ENCODE measurements at places on chromosomes 12 and 14. TPM values are rescaled to one million over a fixed set of nuclear protein-coding genes. Genes with fewer than 3 reads are reported as not detected.

Gene PRH2
- total RNA-seq, result not detected

Gene SDS
- not detected for total RNA-seq

Gene DNAI7
- not detected for total RNA-seq

- DNase-seq, result no peak
- H3K27me3 ChIP-seq, result no peaks in the 10 kb centered on the region
- H3K4me3 ChIP-seq, result no peak overlapping the region
- no peaks in the 10 kb centered on the region for H3K36me3 ChIP-seq
Observed at GRCh38 chr14:50082308-50082742, 34.0 kb downstream of the VCPKMT start.

DNA sequence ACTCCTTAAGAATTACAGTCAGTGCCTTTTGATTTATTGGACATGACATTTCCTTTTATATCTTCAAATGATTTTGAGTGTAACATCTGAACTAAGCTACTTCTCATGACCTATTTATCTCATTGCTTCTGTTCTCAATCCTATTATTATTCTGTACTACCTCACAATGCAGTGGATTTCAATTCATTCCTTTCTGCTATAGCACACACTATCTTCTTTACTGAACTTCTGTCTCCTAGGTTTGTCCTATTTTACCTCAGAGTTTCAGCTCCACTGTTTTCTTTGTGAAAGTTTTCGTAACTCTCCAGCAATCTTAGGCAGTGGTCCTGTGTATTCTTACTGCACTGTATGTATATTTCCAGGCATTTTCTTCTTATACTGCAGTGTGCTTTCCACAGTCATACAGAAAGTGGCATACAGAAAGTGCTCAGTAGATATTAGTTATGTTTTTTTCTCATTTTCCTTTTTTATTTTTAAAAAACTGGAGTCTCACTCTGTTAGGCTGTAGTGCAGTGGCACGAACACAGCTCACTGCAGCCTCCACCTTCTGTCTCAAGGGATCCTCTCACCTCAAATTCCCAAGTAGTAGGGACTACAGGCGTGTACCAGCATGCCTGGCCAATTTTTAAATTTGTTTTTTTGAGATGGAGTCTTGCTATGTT lies 368.6 kb upstream of the RGS6 start:
- no peaks in the 10 kb centered on the region for H3K36me3 ChIP-seq
- peaks cover 2% of the 10 kb centered on the region for H3K4me1 ChIP-seq
- no peak overlapping the region for H3K27ac ChIP-seq
- H3K4me3 ChIP-seq, result no peak overlapping the region
- no peak for DNase-seq
- no peaks in the 10 kb centered on the region for H3K27me3 ChIP-seq

All from suprapubic skin (tissue), 4 donors.